ENCODE measurements at places on chromosomes 3 and 15.
A peak's percentile ranks its signal among the peaks of the same experiment; 100 is the strongest.

DNA sequence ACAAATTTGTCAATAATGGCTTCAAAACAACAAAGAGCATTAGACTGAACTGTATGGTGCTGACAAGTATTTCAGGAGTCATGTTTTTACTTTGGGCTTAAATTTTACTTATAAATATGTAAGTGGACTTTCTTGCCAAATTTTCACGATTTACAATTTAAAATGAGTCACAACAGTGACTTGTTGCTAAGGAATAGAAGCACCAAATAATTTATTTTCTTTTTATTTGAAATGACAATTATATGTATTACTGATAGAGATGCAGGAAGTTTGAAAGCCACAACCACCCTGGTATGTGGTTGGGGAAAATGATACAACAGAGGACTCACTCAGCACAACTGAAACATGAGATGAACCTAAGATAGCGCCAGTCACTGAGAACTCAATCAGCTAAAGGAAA, 90.3 kb downstream of the FMN1 start:
- peak; percentile 11 for DNase-seq

DNA sequence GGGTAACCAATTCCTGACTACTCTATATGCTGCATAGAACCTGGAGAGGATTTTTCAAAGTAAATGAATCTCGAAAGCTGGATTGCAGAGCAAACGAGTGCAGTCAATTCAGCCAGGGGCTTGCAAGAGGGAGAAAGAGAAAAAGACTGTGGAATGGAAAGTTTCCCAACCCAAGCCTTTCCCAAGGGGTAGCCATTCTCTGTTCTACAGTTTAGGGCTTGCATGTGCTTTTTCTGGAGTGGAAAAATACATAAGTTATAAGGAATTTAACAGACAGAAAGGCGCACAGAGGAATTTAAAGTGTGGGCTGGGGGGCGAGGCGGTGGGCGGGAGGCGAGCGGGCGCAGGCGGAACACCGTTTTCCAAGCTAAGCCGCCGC, 511 bp upstream of the RARB start:
- DNase-seq = no peak

GRCh38 chr3:66033241-66034138, 5.2 kb downstream of the MAGI1 start:
- no peak for DNase-seq

DNA sequence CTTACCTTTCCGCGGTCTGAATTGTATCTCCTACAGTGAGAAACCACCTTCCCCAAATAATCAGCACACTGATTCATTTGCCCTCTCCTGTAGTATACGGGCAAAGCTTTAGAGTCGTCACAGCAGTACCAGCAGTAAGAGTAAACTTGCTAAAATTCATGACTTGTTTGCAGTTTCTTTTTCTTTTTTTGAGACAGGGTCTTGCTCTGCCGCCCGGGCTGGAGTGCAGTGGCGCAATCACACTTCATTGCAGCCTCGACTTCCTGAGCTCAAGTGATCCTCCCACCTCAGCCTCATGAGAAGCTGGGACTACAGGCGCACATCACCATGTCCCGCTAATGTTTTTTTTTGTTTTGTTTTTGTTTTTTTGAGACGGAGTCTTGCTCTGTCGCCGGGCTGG, 11.9 kb downstream of the SCAMP5 start:
- no peak for DNase-seq

- no peak for DNase-seq
Observed at GRCh38 chr3:112038863-112039262, 4.3 kb downstream of the TMPRSS7 start.

DNA sequence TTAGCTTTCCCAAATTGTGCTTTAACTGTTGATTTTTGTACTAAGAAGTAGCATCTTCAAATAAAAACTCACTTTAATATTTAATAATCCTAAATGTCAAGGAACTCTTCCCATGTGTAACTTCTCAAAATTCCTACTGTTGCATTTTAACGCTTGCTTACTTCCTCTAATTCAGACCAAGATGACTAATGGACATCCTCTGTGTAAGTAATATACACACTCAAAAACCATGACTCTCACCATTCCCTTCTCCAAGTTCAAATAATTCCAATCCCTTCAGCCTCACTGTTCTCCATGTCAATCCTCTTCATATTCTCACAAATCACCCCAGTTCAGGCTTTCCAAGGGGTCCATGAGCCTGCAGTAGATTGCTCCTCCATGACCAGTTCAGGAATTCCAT, 13.0 kb downstream of the MRPL46 start:
- no peak for DNase-seq

Measured in activated gamma-delta T cell treated with Interleukin-2 at 50 U/mL for 16 hours (primary cell).